ENCODE measurements at places on chromosomes 6 and 20. TPM values are rescaled to one million over a fixed set of nuclear protein-coding genes. Genes with fewer than 3 reads are reported as not detected.

CTAGE9 gene
- total RNA-seq, result not detected

HLA-DPB1 gene
- not detected for total RNA-seq

HDDC2 gene
- 96.4 TPM for total RNA-seq

HLA-DQB1 gene
- not detected for total RNA-seq

CHRNA4 gene
- not detected for total RNA-seq

BYSL gene
- total RNA-seq, result 16.9 TPM

PSORS1C1 gene
- 6.3 TPM for total RNA-seq

NKX2-2 gene
- not detected for total RNA-seq
